ENCODE measurements at places on chromosomes 2 and 18. TPM values are rescaled to one million over a fixed set of nuclear protein-coding genes. Genes with fewer than 3 reads are reported as not detected.
A peak's percentile ranks its signal among the peaks of the same experiment; 100 is the strongest.

Gene SLC4A1AP
- total RNA-seq = 26.5 TPM

- no peak for DNase-seq
These were observed 9.8 kb upstream of the CWC22 start for GRCh38 chr2:180016937-180017336.

Gene MOGAT1
- not detected for total RNA-seq

DNA sequence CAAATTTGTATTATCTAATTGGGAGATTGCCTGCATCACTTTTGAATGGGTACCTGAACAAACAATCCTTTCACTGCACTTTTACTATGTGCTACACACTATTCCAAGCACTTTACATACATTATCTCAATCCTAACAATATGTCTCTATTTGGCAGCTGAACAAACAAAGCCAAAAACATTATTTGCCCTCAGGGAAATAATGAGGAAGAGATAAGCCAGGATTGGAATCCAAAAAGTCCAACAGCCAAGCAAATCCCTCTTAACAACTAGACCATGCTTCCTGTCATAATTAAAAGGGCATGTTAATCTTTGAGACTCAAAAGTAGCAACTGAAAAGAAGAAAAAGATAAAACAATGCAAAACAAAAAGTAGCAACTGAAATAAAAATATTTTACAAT is 32.1 kb downstream of the RPRD1A start:
- no peak for DNase-seq

GRCh38 chr18:8188184-8188583 is 421.1 kb upstream of the RAB12 start:
- DNase-seq = no peak

DNA sequence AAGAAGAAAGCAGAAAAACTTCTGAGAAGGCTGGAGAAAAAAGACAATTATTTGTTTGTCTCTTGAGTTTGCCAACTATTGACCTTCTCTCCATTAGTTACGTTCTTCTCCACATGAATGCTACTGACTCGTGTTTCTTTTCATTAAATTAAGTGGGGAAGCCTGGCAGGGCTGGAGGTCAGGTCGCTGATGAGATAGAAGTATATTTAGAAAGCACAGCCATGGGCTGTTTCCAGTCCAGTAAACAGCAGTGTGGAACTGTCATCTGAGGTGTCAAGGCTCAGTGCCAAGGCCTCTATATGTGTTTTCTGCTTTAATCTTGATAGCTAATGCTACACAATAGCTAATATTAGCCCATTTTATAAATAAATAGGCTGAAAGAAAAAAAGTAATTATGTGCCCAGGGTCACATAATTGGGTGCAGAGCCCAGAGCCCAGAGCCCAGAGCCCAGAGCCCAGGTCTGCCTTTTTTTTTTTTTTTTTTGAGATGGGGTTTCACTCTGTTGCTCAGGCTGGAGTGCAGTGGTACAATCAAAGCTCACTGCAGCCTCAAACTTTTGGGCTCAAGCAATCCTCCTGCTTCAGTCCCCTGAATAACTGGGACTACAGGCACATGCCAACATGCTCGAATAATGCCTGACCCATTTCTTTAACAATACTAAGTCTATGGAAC is 6.3 kb downstream of the MSGN1 start:
- no peak for DNase-seq

Gene EPB41L3
- total RNA-seq = 0.88 TPM

GRCh38 chr2:45237850-45238542 is 228.7 kb upstream of the SIX2 start:
- peak; percentile 49 for DNase-seq

GRCh38 chr18:13437796-13438506 is 219.4 kb downstream of the LDLRAD4 start:
- peak; percentile 77 for DNase-seq

DNA sequence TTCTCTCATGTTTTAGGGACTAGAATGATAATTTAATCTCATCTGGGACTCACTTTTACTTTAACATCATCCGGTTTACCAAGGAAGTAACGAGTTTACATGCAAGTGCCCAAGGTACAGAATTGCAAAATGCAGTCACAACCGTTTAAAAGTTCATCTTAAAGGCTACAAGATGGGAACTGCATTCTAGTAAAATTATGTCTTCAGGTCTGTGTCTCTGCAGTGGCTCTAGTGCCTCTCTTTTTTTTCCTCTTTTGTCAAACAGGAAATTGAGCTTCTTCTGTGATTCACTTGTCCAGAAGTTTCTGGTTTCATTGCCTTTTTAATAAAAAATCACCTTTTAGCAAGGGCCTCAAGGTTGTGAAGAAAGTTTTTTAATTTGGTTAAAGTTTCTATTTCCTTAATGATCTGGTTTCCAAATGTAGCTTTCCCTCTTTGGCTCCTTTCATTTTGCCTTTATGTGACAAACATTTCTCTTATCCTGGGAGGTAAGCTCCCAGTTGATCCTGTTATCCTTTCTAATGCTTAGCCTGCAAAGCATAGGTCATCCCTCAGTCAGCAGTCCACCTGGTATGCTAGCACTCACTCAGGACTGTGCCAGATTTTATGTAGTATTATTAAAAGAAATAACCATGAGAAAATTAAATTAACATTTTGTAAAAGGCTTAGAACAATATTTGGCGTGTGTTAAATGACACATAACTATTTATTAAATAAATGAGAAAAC is 2.4 kb downstream of the GLS start:
- no peak for DNase-seq

GRCh38 chr18:27749194-27749593 is 427.7 kb downstream of the CDH2 start:
- DNase-seq = no peak

DNA sequence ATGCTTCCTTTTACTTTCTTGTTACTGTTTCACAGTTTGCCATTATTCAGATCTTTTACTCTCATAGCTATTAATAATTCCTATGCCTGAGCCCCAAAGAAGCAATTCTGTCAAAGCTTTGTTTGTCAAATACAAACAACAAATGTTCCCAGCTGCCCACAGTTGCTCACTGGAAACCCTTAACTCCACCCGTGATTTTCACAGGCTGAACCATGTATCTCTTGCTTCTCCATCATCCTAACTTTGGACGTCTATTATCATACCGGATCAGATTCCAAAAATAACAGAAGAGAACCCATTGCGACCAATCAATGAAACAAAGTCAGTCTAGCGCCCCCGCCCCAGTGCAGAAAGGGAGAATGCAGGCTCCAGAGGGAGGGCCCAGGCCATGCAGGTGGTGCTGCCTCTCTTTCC is 24.2 kb downstream of the COLEC12 start:
- no peak for DNase-seq

DNA sequence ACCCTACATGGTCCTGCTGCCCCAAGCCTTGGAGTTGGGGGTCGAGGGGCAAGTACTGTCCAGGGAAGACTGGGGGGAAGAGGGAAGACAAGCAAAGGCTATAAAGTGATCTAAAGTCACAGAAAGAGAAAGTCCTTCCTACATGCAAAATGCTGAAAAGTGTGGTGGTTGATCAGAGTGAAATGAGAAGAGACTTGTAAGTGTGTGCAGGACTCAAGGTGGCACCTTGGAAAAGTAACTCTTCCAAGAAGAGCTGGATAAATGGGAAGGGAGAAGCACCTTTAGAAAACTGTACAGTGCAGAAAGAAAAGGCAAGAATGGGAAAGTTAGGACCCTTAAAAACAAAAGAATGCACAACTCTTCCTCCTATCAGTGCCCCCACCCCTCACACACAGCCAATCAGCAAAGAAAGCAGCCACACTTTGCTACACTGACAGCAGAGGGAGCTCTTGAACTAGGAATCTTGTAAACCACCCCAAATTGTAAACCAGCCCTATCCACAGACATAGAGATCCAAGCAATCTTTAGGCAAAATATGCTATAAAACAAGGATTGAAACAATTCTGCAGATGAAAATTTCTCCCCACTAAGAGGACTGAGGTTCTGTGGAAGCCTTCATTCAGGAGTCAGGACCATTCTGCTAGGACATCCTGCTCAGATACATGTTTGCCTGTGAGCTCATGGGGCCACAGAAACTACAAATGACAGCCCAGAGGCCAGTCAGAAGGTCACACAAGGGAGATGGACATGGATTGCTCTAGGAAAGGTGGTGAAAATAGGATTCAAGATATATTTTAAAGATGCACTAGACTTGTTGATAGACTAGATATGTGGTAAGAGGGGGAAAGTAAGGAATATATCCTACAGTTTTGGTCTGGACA is 146.4 kb downstream of the FTCDNL1 start:
- DNase-seq = peak; percentile 32

DNA sequence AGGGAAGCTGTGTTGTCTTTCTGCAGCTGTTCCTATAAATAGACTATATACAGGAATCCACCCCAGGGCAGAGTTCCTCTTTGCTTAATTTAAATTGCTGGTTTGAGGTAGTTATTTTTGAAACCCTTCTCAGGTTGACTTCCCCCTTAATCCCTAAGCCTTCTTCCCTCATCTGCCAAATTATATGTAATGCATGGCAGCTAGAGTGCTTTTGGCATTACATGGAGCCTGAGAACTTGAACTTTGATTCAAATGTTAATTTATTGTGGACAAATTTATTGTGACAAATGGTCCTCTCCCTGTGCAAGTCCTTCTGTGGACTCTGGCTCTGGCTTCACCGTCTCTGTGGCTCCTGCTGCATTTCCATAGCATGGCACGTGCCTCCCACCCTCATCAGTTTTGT is 29.2 kb downstream of the MYO1B start:
- no peak for DNase-seq

Gene CCT7
- 499 TPM for total RNA-seq

DNA sequence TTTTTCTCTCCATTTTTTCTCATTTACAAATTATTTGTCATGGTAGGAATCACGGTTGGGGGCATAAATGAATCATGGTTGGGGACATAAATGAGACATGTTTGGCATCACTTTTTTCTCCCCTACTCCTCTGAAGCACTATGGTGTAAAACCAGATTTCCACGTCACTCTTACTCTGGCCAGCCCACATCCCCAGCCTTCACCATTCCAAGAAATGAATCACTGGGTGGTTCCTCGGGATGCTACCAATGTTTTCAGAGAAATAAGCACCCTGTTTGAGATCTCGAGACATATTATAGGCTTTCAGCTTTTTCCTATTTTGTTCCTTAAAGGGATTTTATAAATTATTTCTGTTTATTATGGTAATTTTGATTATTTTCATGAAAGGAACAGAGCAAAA is 155.0 kb upstream of the SLC8A1 start:
- DNase-seq = no peak

- peak; percentile 21 for DNase-seq
These were observed 1.5 kb upstream of the DLX1 start for GRCh38 chr2:172083628-172084394.

- no peak for DNase-seq
These were observed 15.1 kb upstream of the RTTN start for GRCh38 chr18:70220628-70221027.

Gene RIT2
- not detected for total RNA-seq

Gene TLX2
- total RNA-seq = 0.52 TPM

GRCh38 chr2:54520687-54521086 is 64.6 kb downstream of the SPTBN1 start:
- no peak for DNase-seq

GRCh38 chr2:34162231-34162630 is 563.1 kb upstream of the FAM98A start:
- DNase-seq = no peak

DNA sequence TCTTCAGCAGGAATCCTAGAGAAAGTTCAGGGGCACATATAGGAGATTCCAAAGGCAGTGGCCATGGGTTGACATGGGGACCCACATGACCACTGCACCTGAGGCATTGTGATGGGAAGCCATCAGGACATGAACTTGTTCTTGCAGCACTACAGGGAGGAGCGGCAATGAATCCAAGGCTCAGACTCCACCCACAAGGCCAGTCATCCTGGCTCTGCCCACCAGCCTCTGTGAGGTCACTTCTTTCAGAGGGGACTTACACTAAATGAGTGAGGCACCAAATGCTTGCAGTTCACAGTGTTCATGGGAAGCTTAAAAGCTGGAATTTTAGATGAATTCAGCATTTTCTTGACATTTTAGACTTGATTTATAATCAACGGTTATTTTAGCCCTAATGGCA is 254.2 kb downstream of the SETBP1 start:
- DNase-seq = no peak

GRCh38 chr2:238409341-238410199 is 17.2 kb upstream of the ASB1 start:
- no peak for DNase-seq

DNA sequence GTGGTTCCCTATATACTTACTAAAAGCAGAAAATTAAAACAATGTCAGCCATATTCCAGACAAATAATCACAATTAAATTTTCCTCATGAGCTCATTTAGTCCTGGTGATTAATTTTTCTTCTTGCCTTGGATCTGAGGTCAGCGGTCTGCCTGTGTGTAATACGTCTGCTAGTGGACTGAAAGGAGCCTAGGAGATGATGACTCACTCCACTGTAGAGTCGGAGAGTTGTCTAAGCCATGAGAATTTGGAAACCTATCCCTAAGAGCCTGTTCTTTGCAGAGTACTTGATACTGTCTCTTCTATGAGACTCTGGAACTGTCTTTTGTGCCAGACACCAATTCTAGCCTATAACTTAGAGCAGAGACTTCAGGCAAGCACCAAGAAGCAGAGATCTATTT is 94.2 kb upstream of the RAB27B start:
- DNase-seq = no peak

DNA sequence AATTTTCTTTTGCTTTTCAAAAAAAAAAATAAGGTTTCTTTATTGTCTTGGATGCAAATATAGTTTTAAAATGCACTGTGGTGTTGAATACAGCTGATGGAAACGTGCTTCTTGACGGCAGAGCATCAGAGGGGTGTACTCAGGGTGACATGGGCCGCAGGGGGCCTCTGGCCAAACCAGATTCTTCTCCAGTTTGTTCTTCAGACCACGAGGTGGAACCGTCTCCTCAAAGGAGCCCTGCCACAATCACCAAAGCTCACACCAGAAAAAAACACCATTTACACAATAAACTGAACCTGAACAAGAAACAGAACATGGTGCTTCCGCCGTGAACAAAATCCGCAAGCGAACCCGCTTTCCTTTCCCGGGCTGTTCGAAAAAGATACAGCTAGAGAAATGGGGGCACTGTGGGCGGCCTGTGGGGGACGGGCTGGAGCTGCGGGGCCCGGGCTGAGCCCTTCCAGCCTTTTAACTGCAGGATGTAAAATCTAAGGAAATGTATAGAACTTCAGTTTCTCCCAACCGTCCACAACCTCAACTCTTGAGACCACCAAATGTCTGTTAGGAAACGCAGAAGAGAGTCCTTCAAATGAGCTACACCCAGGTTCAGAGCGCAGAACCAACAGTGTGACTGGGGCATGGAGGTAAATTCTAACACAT is 34.5 kb downstream of the PSMG2 start:
- no peak for DNase-seq

GRCh38 chr2:124088616-124089015 is 63.5 kb downstream of the CNTNAP5 start:
- DNase-seq = no peak

GRCh38 chr2:47230418-47230817 is 75.3 kb upstream of the STPG4 start:
- DNase-seq = no peak

Gene CHRND
- total RNA-seq = not detected

DNA sequence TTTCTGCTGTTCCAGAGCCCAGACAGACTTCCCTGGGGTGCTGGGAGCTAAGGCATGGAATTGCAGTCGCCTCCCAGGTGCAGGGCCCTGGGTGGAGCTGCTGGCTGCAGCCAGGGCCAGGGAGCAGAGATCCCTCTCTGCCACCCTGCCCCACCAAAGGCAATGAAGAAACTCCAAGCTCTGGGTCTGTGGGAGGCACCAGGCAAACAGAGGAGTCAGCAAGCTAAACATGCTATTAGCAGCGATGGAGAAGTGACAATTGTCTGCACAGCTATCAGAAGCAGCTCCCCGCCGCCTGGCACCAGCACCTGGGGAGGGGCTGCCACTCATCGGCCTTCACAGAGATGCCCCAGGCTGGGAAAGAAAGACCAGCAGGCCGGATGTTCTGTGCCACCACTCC is 28.0 kb upstream of the COX5B start:
- no peak for DNase-seq

GRCh38 chr2:9800975-9801726 is 42.1 kb upstream of the TAF1B start:
- DNase-seq = peak; percentile 84

Gene NEMP2
- 30.0 TPM for total RNA-seq

Data from activated CD4-positive, alpha-beta memory T cell treated with anti-CD3 and anti-CD28 coated beads for 36 hours (primary cell).